ENCODE measurements at places on chromosomes 5 and 9.

GRCh38 chr5:151047814-151048425 is 27.5 kb downstream of the GPX3 start:
- peak; percentile 49 for DNase-seq

DNA sequence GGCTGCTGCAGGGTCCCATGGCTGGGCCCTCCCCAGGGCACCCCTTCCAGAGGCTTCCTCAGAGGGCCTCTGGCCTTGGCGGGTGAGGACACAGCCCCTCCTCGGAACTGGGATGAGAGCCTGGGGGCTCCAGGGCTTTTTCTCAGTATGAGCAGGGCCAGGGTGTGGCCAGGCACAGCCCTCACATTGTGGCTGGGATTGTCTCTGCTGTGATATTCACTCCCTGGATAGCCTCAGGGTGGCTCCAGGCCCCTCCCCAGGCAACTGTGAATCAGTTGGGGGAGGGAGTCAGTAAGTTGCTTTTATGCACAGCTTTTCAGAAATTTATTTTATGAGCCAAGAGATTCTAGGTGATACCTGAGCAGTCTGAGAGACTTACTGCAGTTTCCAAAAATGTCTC is 135.7 kb downstream of the CACNA1B start:
- no peak for DNase-seq

DNA sequence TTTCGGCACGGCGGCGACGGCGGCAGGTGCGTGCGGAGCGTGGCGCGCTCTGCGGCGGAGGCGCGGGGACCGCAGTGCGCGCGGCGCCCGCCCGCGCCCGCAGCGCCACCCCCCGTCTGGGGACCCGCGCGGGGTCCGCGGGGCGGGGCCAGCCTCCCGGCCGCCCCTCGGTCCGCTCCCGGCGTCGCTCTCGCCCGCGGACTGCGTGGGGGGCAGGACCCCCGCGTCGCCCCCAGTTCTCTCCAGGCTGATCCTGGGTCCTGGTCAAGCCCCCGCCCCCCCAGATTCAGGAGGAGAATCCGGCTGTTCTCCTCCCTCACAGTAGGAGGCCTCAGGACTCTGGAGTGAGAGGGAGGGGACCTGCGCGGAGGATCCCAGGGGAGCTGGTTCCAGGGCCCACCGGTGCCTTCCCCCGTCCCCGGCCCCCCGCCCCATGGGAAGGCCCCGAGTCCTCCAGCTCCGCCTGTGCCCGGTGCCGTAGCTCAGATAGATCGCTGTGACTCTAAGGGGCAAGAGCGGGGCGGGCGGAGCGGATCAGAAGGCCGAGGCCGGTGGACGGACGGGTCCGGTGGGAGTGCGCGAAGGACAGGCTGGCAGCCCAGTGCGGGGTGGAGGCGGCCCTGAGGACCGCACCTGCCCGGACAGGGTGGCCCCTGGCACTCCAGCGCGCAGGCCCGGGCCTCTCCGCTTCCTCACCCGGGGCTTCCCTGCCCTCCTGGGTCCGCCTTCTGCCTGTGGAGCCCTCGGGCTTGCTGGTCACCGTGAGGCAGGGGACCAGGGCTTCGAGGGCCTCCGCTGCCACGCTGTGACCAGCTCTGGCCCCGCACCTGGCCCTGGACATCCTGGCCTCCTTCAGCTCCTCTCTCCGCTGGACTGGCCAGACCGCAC is at the start of gene RNF208:
Gene RNF208, minus strand, starts transcription at position 51 of the 888 bp plus-strand sequence. CDS start 1,028 bp downstream, outside the sequence.
- peak; percentile 28 for DNase-seq

- DNase-seq = no peak
These were observed 325.4 kb downstream of the TMEM38B start for GRCh38 chr9:106019702-106020101.

DNA sequence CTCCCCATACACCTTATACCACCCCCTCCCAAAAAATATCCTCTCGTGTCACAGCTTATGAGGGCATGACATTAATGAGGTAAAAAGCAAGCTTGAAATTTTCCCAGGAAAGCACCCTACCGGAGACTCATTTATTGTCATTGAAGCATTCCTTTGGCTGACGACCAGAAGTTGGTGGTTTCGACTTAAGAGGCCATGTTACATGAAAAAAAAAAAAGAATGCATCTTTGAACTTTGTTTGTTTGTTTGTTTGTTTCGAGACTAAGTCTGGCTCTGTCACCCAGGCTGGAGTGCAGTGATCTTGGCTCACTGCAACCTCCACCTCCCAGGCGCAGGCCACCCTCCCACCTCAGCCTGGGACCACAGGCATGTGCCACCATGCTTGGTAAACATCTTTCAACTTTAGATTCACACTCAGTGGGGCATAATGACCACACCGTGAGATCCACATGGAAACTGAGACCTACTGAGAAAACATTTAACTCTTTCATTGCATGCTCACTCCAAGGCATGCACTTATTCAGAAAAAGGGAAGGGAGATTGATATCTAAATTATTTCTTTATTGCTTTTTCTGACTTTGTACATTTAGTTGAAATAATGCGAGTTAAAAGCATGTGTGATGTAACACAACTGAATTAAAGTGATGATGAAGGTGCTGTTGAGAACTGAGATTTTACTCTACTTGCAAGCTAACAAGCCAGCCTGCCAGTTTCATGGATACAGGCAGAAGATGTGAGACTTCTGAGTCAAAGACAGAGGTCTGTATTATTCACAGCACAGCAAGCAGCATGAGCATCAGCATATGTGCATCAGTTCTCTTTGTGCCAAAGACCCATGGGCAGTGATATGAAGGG is 5.1 kb upstream of the RAB14 start:
- no peak for DNase-seq

- no peak for DNase-seq
These were observed 1526.0 kb downstream of the MAT2B start for GRCh38 chr5:165031371-165031770.

- DNase-seq = peak; percentile 52
These were observed 2.3 kb upstream of the SLC12A2 start for GRCh38 chr5:128081111-128081851.

GRCh38 chr5:111453295-111453694 is 59.0 kb downstream of the STARD4 start:
- peak; percentile 9 for DNase-seq

DNA sequence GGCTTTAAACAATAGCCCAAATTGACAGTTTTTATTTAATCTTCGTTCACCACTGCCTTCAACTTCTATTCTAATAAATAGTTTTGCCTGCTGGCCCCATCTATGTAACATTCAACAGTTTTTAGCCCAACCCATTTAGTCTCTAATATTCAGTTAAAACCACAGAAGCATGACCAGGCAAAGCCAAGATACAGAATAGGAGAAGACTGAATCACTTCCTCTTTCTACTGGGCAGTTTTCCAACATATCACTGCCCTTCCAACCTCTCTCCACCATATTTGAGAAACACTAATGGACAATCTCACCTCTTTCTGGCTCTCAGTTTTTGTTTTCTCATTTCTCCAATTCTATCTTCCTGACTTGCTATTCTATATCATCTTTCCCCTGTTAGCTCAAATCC is 352.9 kb downstream of the DNAH5 start:
- DNase-seq = peak; percentile 95

GRCh38 chr5:180129291-180130190 is 58.0 kb upstream of the RNF130 start:
- DNase-seq = no peak

- no peak for DNase-seq
These were observed 28.1 kb downstream of the TLX3 start for GRCh38 chr5:171337210-171337569.

- no peak for DNase-seq
These were observed 86.1 kb downstream of the TLE4 start for GRCh38 chr9:79657891-79658290.

DNA sequence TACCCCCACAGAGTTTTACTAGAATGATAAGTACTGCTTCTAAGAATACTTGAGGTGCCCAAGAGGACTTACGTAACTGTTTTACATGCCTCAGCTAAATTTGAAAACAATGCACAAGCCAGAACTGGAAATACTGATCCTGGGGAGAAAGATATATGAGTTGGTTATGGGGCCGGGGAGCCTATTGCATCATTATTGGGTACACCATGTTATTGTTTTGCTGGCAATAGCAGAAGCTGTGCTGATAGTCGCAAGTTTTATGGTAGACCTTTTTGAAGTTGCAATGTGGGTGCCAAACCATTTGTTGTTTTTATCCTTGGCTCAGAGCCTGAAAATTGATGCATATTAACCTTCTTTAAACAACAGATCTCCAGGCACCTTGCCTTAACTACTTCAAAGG is 108.4 kb upstream of the DHFR start:
- DNase-seq = no peak

DNA sequence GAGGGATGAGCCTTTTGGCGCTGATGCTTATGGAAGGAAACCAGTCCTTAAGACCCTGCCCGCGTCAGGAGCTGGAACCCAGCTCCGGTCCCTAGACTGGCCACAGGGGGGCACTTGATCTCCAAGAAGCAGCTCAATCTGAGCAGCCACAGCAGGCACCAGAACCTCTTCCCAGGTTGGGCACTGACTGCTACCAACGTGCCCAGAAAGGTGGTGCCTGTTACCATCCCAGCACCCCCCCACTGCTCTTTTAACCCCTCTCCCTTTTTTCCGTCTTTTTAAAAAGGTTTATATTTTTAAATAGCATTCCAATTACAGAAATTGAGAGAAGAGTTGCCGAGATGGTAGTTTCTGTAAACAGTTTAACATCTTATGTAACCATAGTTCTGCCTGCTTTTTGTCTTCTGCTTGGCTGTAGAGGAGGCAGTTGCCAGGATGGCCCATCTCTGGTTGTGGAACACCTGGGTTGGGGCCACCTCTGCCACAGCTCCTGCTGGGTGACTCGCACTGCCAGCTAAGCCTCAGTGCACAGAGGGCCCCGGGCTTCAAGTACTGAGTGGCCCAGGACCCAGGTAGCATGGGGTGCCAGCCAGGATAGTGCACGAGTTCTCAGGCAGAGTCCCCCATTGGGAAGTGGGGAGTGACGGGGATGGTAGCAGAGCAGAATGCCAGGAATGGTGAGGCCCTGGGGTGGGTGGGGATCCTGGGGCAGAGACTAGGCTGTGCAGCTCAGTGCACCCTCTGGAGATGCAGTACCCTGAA is 62.8 kb downstream of the PFDN1 start:
- DNase-seq = peak; percentile 80

- DNase-seq = no peak
These were observed 30.8 kb upstream of the SLC12A2 start for GRCh38 chr5:128052780-128053179.

DNA sequence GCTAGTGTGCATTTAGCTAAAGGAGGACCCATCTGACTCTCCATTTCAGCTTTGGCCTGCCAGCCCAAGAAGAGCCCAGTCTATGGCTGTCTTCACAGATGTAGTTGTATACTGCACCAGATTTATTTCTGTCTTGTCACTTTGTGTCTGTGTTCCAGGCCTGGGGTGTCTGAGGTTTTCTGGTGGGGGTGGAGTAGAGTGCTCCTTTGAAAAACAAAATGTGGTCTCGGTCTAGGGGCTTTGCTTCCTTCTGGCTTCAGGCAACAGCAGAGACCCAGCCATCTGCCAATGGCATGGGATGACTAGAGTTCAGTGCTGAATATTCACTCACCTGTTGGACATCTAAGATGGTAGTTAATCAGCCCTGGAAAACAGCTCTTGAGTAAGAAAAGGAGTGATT is 10.9 kb downstream of the IGIP start:
- DNase-seq = no peak

GRCh38 chr9:129290606-129291005 is 112.5 kb upstream of the IER5L start:
- DNase-seq = no peak

- no peak for DNase-seq
These were observed 4.3 kb upstream of the SURF6 start for GRCh38 chr9:133340256-133340655.

GRCh38 chr5:31854181-31855133 is 215.5 kb downstream of the PDZD2 start:
- peak; percentile 69 for DNase-seq

DNA sequence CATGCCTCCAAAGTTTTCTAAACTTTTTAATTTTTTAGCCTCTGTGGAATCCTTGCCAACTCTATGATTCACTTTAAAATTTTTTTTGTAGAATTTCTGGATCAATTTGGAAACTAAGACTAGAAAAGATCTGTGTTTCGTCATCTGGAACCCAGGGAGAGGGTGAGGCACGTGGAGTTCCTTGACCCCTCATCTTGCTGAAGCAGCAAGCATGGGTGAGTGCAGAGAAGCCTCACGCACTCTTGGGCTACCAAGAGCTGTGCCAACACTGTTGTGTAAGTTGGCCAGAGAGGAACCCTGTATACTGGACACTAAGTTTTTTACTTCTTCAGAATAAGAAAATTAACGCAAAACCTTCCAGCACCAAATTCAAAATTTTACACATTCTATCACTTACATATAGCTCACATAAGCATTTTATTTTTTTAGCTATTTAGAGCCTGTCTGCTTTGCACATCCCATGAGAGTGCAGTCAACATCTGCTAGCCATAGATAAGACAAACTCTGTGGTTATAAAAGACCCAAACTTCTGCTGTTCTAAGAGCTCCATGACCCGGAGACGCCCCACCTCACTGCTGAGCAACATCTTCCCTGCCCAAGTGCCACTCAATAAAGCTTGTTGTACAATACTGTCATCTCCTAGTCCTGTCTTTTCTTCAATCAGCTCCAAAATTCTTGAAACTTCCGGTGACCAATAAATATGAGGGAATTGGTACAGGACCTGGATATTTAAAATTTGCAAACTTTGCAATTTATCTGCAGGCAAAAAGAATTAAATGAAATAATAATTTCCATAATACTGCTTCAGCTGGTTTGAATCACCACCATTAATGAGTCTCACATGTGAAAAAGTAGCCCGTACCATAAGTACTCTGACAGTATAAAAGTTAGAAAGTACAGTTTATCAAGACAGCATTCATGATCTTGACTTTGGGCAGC is 69.7 kb upstream of the ADCY2 start:
- no peak for DNase-seq

GRCh38 chr9:110935829-110936228 is 102.4 kb downstream of the LPAR1 start:
- no peak for DNase-seq

DNA sequence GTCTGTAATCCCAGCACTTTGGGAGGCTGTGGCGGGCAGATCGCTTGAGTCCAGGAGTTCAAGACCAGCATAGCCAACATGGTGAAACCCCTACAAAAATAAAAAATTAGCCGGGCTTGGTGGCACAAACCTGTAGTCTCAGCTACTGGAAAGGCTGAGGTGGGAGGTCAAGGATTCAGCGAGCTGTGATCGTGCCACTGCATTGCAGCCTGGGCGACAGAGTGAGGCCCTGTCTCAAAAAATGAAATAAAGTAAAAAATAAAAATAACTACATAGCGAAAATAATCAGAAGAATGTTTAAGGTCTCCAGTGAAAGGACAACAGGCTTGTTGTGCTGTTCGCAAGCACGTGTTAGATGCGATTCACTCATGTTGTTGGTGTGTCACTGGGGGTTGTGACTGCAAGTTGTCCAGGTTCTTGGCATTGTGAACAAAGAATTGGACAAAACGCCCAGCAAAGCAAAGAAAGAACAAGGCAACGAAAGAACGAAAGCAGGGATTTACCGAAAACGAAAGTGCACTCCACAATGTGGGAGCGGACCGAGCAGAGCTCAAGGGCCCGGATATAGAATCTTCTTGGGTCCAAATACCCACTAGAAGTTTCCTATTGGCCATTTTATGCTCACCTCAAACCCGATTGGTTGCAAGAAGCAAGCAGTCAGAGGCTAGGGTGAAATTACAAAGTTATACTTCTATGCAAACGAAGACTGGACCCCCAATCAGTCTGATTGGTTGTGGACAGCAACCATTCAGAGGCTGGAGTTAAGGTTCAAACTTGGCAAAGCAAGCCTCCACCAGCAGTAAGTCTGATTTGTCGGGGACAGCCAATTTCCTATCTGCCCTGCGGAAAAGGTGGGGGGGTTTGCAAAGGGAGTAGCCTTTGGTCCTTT is 844 bp upstream of the MCCC2 start:
- DNase-seq = no peak

- DNase-seq = peak; percentile 64
These were observed 91.1 kb upstream of the TBCA start for GRCh38 chr5:77867194-77867691.

All from ELR (cell line).